ENCODE measurements at places on chromosomes 2 and 18.

GRCh38 chr2:149145314-149146295 lies 107.1 kb downstream of the LYPD6B start:
- DNase-seq, result no peak
- H3K36me3 ChIP-seq, result no peaks in the 10 kb centered on the region
- no peak overlapping the region for H3K27ac ChIP-seq

DNA sequence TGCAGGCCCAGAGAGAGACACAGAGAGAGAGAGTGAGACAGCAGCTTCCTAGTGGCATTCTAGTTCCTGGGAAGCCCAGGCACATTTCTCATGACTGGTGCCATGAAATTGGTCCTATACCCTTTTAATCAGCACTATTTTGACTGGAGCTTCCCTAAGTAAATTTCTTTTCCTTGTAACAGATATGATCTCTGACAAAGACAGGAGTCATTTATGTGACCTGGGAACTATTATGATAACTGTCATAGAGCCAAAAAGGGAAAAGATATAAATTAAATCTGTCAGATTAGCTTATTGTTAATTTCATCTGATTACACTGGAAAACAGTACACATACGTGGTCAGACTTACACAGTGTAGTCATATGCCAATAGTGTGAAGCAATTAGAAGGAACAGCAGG lies 161.3 kb upstream of the HNRNPA3 start:
- H3K27me3 ChIP-seq, result no peaks in the 10 kb centered on the region
- H3K4me1 ChIP-seq, result no peaks in the 10 kb centered on the region
- H3K4me3 ChIP-seq, result no peak overlapping the region
- no peak overlapping the region for H3K27ac ChIP-seq

DNA sequence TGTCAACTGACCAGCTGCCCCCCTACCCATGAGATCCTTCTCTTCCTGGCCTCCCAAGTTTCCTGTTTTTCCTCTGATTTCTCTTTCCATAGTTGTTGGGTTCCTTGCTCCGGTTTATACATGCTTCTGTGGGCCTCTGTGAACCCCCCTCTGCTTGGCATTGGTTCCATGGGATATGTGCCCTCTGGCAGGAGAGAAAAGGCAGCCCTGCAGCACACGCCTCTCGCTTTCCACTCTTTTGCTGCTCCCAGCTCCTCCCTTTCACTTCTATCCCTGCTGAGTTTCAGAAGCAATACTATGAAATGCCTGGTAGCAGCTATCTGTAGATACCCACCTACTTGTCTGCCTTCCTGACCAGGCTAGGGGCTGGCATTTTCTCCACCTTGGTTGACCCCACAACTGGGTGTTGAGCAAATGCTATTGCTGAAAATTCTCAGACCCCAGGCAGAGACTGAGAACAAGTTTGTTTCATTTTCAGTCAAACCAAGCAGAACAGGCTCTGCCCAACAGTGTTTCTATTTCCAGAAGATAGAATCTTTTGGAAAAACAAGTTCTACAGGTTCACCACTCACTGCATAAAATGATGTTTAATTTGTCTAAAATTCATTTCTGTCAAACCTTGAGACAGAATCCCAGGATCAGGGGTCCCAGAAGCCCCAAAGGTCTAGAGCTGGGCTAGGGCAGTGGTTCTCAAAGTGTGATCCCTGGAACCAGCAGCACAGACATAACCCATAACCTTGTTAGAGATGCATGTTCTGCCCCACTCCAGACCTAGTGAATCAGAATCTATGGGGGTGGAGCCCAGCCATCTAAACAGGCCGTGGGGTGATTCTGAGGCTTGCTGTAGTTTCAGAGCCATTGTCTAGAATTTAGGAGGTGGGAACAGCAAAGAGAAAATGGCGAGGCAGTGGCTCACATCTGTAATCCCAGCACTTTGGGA lies 13.4 kb downstream of the CAPG start:
- no peak overlapping the region for H3K4me3 ChIP-seq
- no peaks in the 10 kb centered on the region for H3K27me3 ChIP-seq
- no peak for DNase-seq
- no peaks in the 10 kb centered on the region for H3K36me3 ChIP-seq
- peak overlapping the region; percentile 51 for H3K27ac ChIP-seq

- H3K36me3 ChIP-seq, result no peaks in the 10 kb centered on the region
- no peaks in the 10 kb centered on the region for H3K4me1 ChIP-seq
- H3K27me3 ChIP-seq, result peaks cover 43% of the 10 kb centered on the region
- no peak for DNase-seq
These were observed 150.9 kb upstream of the REV1 start for GRCh38 chr2:99640635-99641151.

DNA sequence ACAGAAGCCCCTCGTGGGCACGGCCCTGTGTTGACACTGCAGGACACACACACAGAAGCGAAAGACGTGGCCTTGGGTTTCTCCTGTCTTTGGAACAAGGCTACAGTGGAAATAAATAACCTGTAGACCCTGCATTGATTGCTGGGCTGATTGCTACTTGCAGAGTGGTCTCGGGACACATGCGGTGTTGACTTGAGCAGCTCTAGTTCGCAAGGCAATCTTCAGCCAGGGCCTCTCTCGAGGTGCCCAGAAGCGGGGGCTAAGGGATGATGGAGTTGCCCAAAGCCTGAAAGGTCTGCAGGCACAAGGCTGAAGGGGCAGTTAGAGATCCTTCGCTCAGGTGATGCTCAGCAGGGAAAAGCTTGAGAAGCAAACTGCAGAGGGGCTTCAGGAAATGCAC lies 180.3 kb downstream of the SEPTIN10 start:
- H3K27ac ChIP-seq, result no peak overlapping the region
- no peak for DNase-seq
- H3K27me3 ChIP-seq, result no peaks in the 10 kb centered on the region
- no peaks in the 10 kb centered on the region for H3K4me1 ChIP-seq

DNA sequence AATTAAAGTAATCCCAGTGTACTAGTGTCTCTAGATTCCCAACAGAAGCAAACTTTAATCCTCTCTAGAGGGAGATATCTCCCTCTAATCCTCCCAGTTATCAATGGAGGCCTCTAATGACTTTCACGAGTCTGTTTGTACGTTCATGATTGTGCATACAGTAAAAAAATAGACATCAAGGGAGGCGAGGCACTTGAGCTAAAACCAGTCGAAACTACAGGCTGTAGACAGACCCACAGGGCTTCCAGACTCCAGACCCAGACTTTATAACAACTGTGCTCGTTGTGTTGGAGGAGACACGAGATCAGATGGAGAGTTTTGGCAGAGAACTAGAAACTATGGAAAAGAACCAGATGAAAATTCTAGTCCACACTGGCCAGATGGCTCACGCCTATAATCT lies 7.0 kb downstream of the DGKD start:
- DNase-seq, result no peak
- H3K27ac ChIP-seq, result no peak overlapping the region
- H3K36me3 ChIP-seq, result peaks cover 24% of the 10 kb centered on the region
- no peaks in the 10 kb centered on the region for H3K27me3 ChIP-seq
- H3K4me3 ChIP-seq, result no peak overlapping the region

DNA sequence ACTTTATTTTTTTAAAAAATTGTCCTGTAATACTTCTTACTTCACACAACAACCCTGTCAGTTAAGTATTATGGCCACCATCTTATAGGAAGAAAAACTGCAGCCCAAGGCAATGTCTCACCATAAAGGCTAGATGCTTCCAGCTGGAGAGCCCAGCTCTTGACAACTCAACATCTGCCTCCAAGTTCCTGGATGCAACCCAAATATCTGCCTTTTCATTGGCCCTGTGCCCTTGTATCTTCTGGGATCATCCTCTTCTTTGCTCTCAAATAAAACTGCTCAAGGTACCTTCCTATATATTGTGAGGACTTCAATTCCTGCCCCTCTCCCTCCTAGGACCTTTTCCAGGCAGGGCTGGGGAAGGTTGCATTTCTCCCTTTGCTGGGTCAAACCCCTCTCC lies 69.5 kb downstream of the BIN1 start:
- H3K36me3 ChIP-seq, result no peaks in the 10 kb centered on the region
- DNase-seq, result no peak
- no peak overlapping the region for H3K27ac ChIP-seq
- no peak overlapping the region for H3K4me3 ChIP-seq

- no peak overlapping the region for H3K4me3 ChIP-seq
- no peak overlapping the region for H3K27ac ChIP-seq
- no peaks in the 10 kb centered on the region for H3K36me3 ChIP-seq
- H3K4me1 ChIP-seq, result no peaks in the 10 kb centered on the region
- H3K27me3 ChIP-seq, result no peaks in the 10 kb centered on the region
These were observed 290.8 kb upstream of the MYT1L start for GRCh38 chr2:2621855-2622254.

- peaks cover 7% of the 10 kb centered on the region for H3K36me3 ChIP-seq
- no peak overlapping the region for H3K27ac ChIP-seq
- H3K4me3 ChIP-seq, result no peak overlapping the region
- H3K27me3 ChIP-seq, result peaks cover 27% of the 10 kb centered on the region
- H3K4me1 ChIP-seq, result no peaks in the 10 kb centered on the region
These were observed 6.6 kb upstream of the KANSL1L start for GRCh38 chr2:210177769-210178168.

DNA sequence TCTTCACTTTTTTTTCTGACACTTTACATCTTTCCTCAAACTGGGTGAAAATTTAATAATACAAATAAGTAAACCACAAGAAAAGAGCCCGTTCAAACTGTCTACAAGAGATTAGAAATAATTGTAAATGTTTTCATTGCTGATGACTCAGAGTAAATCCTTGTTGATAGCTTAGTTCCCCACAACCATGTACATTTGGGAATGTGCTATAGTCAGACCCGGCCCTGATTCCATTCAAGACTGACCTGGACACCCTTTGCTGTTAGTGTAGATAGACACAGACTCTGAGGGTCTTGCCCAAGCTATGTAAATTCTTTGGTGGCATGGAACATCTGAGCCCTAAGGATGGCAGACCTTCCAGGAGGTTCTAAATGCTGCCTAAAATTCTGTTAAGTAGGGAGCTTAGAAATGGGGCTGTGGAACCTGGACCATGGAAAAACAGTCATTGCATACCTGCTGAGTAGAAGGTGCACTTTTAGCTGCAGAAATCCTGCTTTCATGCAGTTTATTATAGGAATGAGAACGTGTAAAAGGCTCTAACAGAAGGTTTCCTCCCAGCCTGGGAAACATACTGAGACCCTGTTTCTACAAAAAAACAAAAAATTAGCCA lies 3.7 kb downstream of the MALT1 start:
- peaks cover 16% of the 10 kb centered on the region for H3K36me3 ChIP-seq
- H3K27ac ChIP-seq, result no peak overlapping the region

DNA sequence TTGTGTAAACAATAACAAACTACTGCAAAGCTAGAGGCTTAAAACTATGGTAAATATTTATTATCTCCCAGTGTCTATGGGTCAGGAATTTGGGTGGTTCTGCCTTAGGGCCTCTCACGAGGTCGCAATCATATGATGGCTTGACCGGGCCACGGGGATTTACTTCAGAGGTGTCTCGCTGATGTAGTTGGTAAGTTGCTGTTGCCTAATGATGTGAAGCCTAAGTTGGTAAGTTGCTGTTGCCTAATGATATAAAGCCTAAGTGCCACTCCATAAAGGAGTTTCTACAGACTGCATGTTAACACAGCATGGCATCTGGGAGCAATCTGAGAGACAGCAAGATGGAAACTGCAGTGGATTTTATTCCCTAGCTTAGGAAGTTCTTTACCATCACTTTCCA lies 35.8 kb downstream of the FMNL2 start:
- no peaks in the 10 kb centered on the region for H3K4me1 ChIP-seq
- H3K36me3 ChIP-seq, result no peaks in the 10 kb centered on the region
- H3K27ac ChIP-seq, result no peak overlapping the region

- H3K4me1 ChIP-seq, result no peaks in the 10 kb centered on the region
- H3K36me3 ChIP-seq, result no peaks in the 10 kb centered on the region
- H3K4me3 ChIP-seq, result no peak overlapping the region
- H3K27me3 ChIP-seq, result no peaks in the 10 kb centered on the region
- no peak for DNase-seq
These were observed 248.7 kb downstream of the SOX11 start for GRCh38 chr2:5940596-5941535.

DNA sequence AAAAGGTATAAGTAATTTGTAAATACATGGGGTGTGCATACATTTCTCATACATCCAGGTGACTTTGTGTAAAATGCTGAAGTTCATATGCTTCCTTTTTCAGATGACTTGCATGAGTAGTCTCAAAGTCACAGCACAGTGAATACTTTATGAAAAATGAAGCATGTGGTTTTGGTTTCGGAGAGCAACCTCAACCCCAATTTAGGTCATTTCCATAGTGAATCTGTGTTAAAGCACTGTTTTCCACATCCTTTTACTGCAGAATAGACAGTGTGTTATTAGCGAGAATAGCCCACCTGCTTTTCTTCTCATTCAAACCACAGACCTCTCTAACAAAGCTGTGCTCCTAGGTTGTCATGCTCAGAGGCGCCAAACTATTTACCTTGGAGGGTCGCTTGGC lies 204.4 kb upstream of the RASGRP3 start:
- H3K27me3 ChIP-seq, result no peaks in the 10 kb centered on the region
- DNase-seq, result peak; percentile 16
- H3K27ac ChIP-seq, result peak overlapping the region; percentile 44
- peaks cover 3% of the 10 kb centered on the region for H3K36me3 ChIP-seq
- H3K4me1 ChIP-seq, result peaks cover 25% of the 10 kb centered on the region

GRCh38 chr18:48892146-48892855 lies 58.5 kb downstream of the SMAD7 start:
- peak overlapping the region; percentile 53 for H3K27ac ChIP-seq
- peaks cover 9% of the 10 kb centered on the region for H3K4me1 ChIP-seq
- H3K36me3 ChIP-seq, result peaks cover 5% of the 10 kb centered on the region
- DNase-seq, result no peak
- no peak overlapping the region for H3K4me3 ChIP-seq

- no peak overlapping the region for H3K4me3 ChIP-seq
- peaks cover 3% of the 10 kb centered on the region for H3K36me3 ChIP-seq
- no peaks in the 10 kb centered on the region for H3K4me1 ChIP-seq
- no peak for DNase-seq
These were observed 68.8 kb upstream of the CWC22 start for GRCh38 chr2:180075870-180076269.
